Activated CD4-positive, alpha-beta T cell treated with anti-CD3 and anti-CD28 coated beads, Interleukin-10, Interleukin-2, amounts not matched to agents 100 ng/mL and 50 ng/mL, durations not matched to agents 16 hours and 8 hours (primary cell): ENCODE measurements at places on chromosomes 16 and 17.
A peak's percentile ranks its signal among the peaks of the same experiment; 100 is the strongest.

GRCh38 chr16:19696328-19696727 is 21.7 kb downstream of the KNOP1 start:
- peak; percentile 26 for DNase-seq

DNA sequence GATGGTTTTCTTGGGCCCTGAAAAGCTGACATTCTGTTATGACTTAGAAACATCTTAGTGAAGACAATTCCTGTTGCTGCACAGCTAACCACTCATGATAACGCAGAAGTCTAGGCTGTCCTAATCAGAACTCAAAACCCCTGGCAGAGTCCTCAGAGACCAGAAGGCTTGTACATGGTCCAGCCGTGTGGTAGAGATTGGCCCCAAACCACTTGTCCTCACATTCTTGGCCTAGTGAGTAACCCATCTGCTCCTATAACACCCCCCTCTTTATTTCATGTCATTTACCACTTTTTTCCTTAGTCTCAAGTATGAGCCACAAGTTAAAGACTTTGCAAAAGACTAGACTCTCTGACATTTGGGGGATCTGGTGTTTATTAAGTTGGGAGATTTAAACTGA is 116.5 kb upstream of the ADAMTS18 start:
- no peak for DNase-seq

- no peak for DNase-seq
Measured at GRCh38 chr17:74842146-74842598, 17.5 kb downstream of the GRIN2C start.

GRCh38 chr16:89615596-89616090 is 2.2 kb downstream of the DPEP1 start:
- no peak for DNase-seq

DNA sequence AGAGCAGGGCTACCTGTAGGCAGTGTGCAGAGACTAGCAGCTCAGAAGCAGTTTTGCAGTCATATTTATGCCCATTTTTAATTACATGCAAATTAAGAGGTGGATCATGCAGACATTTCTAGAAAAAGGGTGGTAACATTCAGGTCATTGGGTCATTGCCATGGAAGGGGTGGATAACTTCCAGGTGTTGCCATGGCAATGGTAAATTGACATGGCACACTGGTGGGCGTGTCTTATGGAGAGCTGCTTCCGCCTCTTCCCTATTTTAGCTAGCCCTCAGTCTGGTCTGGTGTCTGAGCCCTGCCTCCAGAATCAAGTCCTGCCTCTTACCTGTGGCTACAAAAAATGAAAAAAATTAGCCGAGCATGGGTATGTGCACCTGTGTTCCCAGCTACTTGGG is 2.8 kb upstream of the DNAI2 start:
- no peak for DNase-seq

DNA sequence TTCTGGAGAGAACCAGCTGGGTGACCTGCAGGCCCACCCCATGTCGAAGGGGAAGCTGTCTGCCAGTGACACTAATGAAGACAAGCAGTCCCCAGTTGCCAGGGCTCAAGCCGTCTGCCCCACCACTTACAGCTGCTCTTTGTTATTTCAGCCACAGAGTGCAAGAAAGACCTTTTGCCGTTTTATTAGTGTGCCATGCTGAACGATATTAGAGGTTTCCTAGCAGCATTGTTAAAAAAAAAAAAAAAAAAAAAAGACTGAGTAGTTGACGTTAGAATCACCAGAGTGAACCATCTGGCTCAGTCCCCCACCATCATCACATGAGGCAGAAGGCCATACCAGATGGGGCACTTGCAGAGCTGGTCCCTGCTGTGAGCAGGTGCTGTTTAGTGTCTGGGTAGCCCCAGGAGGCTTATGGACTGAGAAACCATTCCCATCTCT is 26.5 kb upstream of the SLC39A11 start:
- no peak for DNase-seq

- DNase-seq: no peak
Measured at GRCh38 chr17:8480011-8480976, 44.6 kb downstream of the NDEL1 start.

GRCh38 chr17:60754057-60754604 is 76.5 kb downstream of the BCAS3 start:
- no peak for DNase-seq

- DNase-seq: no peak
Measured at GRCh38 chr16:3745751-3746355, 28.5 kb upstream of the TRAP1 start.

DNA sequence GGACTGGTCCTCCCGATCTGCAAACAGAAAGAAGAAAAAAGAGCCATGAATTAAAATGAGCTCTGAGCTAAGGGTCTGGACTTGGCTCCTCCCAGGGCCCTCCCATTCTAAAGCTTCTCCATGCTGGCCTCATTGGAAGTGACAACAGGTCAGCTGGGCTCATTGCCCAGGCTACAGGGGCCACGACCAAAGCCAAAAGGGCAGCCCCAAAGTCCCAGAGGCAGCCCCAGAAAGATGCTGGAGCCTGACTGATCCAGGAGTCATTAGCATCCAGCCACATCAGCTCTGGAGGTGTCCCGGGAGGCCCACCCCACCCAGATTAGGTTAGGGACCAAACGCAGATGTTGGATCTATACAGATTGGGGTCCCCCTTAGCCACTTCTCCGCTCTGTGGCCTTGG is 58.2 kb downstream of the MYH11 start:
- no peak for DNase-seq

GRCh38 chr17:79835953-79836509 is 3.2 kb downstream of the CBX4 start:
- no peak for DNase-seq
